ENCODE measurements at places on chromosomes 1 and 21.

- DNase-seq, result no peak
These were observed 167.5 kb upstream of the C1orf105 start for GRCh38 chr1:172252958-172253357.

- DNase-seq, result no peak
These were observed 69.0 kb downstream of the HMCN1 start for GRCh38 chr1:185803241-185803640.

- peak; percentile 63 for DNase-seq
These were observed 757 bp upstream of the NRIP1 start for GRCh38 chr21:15065392-15066122.

GRCh38 chr1:82215056-82215852, 414.5 kb downstream of the ADGRL2 start:
- no peak for DNase-seq

- no peak for DNase-seq
These were observed 143.7 kb downstream of the TM2D1 start for GRCh38 chr1:61581251-61581650.
